NCI-H2107 (cell line): ENCODE measurements at places on chromosomes 7 and 10.

DNA sequence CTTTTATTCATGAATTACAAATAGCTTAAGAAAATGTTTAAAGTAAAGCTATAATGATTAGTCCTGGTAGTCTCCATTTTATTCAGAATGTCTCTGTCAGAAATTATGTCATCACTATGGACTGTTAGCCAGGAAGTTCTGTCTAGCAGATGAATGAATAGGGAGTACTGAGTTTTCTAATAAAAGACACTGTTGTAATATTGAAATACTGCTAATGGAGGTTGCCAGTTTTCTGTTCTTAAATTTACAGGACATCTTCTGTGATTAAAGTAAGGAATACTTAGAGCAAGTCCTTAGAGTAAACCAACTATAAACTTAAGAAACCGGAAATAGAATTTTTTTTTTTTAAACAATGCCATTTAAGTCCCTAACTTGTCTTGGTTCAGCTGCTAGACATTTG, 309.8 kb downstream of the ADK start:
- no peak for DNase-seq

DNA sequence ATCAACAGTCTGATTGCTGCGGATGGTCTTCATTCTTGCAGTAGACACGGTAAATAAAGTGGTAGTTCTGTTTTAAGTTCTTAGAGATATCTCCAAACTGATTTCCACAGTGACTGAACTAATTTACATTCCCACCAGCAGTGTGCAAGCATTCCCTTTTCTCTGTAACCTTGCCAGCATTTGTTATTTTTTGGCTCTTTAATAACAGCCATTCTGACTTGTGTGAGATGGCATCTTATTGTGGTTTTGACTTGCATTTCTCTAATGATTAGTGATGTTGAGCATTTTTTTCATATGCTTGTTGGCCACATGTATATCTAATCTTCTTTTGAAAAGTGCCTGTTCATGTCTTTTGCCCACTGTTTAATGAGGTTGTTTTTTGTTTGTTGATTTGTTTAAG, 30.2 kb upstream of the CXCL12 start:
- DNase-seq, result no peak

DNA sequence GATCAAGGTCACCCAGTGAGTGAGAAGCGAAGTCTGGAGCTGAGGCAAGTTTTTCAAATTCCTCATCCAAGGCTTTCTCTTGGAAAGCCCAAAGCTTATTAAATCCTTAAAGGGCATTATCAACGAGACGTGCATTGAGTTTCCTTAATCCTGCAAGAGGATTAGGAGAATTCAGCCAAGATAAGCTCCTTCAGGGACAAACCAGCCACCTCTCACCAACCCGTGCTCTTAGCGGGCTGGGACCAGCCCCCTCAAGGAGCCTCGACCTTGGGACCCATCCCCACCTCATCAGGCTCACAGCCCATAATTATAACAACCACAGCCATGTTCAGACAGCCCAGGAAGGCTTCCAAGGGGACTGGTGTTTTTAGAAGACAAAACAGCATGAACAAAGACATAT, 12.0 kb upstream of the SLC29A4 start:
- no peak for DNase-seq

DNA sequence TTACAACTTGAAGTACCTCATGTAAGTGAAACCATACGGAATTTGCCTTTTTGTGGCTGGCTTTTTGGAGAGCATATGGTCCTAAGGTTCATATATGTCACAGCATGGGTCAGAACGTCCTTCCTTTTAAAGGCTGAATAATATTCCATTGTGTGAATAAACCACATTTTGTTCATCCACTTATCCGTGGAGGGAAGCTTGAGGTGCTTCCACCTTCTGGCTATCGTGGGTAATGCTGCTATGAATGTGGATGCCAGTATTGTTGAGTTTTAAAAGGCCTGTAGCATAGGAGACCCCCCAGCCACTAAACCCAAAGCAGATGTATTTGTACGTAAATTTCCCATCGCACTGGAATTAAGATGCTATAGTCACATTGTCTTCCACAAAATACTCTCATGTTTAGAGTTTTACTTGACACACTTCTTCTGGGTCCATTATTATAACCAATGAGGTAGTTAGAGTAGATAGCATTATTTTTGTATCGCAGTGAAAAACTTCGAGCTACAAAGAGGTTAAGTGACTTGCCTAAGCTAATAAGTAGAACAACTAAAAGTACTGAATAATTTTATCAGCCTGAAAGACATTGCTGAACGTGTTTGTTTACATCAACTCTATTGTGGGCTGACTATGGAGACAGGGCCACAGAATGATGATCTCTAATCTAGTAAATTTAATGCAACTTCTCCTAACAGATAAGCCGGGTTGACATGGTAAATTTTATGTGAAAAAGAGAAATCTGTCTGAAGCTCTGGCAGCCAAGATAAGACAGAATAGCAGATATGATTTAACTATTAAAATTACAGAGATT, 183.0 kb upstream of the CTBP2 start:
- no peak for DNase-seq

- DNase-seq, result no peak
These were observed 47.6 kb downstream of the ZRANB1 start for GRCh38 chr10:124989526-124989925.

GRCh38 chr10:76397181-76398042, 966.0 kb downstream of the LRMDA start:
- DNase-seq, result no peak

GRCh38 chr10:77266242-77266641, 371.4 kb downstream of the KCNMA1 start:
- no peak for DNase-seq
